ENCODE measurements at places on chromosomes 12 and 14.

DNA sequence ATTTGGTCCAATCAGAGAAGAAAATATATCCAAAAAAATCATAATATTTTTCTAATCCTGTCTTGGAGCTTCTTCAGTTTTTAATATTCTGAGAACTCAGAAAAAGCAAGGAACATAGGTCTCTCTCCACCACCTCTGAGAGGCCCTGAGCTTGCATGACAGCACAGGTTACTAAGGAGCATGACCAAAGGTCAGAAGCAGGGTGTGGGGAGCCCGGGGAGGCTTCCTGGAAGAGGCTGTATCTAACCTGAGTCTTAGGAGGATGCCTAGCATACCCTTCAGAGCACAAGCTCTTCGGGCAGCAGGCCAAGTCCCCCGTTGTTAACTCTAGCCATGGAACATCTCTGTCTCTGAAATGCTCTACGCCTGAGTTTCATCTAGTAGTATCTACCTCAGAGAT is 15.7 kb upstream of the STON2 start:
- no peak for DNase-seq

DNA sequence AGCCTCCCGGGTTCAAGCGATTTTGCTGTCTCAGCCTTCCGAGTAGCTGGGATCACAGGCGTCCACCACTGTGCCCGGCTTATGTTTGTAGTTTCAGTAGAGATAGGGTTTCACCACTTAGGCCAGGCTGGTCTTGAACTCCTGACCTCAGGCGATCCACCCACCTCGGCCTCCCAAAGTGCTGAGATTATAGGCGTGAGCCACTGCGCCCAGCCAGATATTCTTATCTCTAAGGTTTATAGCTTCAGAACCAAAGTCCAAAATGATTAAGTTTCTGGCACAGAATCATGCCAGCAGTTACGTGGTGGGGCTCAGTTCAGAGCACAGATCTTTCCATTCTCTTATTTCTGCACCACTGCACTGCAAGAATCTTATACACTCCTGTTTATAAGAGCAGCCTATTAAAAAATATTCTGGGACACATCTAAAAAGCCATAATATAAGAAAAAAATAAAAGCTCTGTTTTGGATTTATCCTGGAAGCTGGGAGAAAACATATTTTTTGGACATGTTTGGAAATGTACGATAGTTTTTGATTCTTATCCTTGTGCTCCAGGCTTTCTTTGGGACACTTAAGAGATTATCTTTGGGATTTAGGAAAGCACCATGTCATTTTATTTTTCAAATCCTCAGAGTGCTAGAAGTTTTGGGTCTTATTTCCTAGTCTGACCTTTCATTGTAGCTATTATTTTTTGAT is 129.6 kb downstream of the LMNTD1 start:
- no peak for DNase-seq

- DNase-seq: no peak
Observed at GRCh38 chr14:90632451-90632850, 183.8 kb downstream of the TTC7B start.

DNA sequence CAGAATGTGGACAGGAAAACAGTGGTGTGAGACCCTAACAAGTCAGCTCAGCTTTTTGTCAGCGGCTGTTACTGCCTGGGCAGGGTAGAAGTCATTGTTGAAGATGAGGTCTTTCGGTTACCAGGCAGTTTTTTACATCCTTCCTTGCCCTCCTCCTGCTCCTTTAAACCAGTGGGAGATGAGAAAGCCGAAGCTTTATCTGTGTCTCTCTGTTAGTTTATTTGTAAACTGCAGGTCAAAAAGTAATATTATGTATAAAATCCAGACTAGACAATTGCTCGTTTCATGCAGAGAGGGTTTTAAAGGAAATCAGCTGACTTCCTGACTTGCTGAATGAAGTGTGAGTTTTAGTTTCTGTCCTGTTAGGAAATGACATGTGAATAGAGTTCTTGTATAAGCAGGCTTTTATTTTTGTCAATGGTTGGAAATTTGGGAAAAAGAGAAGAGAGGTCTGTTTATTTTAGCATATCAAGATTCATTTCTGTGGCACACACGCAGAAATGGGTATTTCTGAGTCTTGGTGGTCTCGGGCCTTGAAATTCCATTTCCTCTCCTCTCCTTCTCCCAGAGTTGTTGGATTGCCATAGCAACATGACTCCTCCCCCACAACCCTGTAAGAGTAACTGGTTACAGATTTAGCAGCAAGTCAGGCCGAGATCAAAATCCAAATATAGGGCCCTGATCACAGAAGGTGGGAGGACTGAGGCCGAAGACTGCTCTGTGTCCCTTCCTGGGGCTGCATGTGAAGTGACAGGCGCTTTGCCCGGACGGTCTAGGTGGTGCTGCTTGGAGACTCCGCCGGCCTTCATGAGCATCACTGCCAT is 60.8 kb downstream of the SAMD4A start:
- DNase-seq: no peak

Data from NCI-H146 (cell line).